ENCODE measurements at places on chromosomes 13 and 19.
A peak's percentile ranks its signal among the peaks of the same experiment; 100 is the strongest.

DNA sequence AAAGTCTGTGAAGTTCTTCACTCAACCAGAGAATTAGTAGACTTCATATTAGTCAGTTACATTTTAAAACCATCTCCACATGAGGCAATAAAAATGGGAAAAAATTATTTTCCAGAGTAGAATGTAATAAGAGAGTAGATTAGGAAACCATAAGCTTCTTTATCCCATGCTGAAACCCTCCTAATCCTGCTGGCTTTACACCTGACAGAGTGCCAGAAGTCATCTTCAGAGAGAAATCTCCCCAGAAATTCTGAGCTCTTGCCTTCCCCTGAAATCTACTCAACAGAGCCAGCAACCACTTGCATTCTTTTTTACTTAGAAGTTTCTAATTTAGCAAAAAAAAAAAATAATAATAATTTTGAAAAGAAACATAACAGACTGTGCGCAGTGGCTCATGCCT lies 279.9 kb downstream of the NHLRC3 start:
- no peak for DNase-seq

DNA sequence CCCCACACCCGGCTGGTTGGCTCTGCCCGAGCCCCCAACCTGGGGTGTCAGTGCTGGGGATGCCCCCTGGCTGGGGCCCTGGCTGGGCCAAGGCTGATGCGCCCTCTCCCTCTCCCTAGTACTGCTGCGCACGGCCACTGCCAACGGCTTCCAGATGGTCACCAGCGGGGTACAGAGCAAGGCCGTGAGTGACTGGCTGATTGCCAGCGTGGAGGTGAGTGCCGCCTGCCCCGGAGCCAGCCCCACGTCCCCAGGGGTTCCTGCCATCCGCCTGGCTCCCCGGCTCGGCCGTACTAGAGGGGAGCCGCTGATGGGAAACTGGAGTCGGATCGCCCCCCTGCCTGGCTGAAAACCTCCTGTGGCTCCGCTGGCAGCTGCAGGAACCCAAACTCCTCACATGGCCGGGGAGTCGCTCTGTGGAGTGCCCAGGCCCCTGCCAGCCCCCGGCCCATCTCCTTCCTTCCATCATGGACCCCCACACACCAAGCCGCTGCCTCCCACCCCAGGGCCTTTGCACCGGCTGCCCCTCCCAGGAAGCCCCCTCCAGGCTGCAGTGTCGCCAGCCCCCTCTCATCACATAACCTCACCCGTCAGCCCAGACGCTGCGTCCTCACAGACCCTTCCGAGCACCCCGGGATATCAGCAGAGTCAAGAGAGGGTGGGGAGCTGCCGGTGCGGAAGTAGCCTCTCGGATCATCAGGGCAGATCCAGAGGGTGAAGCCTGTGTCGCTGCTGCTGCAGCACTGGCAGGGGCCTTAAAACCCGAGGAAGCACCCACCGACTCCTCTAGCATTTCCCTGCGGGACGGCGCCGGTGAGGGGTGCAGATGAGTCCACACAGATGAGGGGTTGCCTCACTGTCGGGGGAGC lies 10.6 kb downstream of the NCLN start:
- DNase-seq: no peak

GRCh38 chr13:66577358-66577757 lies 652.8 kb downstream of the PCDH9 start:
- no peak for DNase-seq

GRCh38 chr13:68996668-68997025 lies 1111.0 kb upstream of the ATXN8OS start:
- no peak for DNase-seq

DNA sequence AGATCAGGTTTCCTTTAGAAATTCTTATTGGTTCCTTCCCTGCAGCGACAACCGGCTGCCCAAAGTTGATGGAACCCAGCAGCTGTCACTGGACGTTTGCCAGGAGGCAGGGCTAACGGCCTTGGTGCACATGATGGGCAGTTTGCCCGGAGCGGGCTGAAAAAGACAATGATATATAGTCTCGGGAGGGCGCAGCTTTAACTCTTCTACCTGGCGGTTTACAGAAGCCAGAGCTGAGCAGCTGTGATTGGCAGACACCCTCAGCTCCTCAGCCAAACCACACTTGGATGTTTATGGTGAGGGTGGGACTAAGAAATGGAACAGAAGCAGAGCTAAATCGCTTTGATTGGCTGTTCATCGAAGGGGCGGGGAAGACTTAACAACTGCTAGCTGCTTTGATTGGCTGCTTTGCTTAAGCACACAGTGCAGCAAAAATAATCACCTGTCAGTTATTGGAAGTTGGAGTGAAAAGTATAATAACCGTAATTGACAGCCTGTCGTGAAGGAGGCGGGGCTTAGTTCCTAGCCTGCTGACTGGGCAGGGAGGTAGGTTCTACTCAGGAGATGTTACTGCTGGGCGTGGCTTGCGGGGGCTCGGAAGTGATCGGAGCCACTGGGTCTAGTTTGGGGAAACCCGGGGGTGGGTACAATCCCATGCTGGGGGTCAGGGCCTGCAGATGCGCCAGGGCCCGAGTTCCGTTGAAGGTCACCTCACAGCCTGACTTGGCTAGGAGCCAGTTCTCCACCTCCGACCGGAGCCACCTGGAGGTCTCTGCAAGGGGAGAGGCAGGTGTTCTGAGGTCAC lies 7.5 kb downstream of the EMP3 start:
- peak; percentile 91 for DNase-seq

GRCh38 chr13:27383104-27383921 lies 41.1 kb upstream of the GTF3A start:
- no peak for DNase-seq

- DNase-seq: no peak
These were observed 749 bp upstream of the PAN3 start for GRCh38 chr13:28137596-28137995.

DNA sequence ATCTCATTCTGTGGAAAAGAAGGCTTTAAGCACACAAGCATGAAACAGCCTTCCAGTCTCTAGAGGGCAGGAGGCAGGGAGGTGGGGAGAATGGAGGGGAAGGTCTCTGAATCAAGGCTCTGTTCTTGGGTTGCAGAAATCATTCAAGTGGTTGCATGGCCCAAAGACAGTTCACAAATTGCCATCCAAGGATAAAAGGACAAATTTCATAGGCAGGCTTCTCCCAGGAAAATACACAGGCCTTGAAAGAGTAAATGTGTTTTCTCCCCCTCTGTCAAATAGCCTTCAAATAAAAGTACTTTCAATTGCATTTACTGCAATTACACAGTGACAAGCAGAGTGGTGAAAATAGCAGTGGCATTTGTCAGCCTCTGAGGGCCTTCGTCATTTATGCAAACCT lies 450.8 kb downstream of the DCT start:
- no peak for DNase-seq

DNA sequence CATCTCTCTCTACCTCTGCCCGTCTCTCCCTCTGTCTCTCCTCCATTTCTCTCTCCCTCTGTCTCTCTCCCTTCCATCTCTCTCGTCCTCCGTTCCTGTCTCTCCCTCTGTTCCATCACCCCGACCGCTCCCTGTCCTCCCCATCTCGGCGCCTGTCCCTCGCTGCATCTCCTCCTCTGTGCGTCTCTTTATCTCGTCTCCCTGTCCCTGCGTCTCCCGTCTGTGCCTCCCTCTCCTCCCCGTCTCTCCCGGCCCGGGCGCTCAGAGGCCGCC lies 4.6 kb downstream of the GRIN2D start:
- DNase-seq: no peak

DNA sequence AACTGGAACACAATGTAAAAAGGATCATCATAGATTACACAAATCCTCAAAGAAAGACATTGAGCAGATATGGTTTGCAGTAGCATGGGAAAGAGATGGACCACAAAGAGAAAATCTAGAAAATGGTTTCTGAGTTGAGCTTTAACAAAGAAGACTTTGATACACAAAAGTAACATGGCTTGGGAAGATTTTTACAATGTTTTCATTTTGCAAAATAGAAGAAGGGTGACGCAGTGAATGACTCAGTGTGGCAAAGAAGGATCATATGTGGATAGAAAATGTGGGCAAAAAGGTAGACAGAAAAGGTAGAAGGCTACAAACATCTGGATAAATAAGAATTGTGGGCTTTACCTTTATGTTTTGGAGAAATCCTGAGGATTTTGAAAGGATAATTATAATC lies 1220.5 kb downstream of the PCDH17 start:
- DNase-seq: no peak

DNA sequence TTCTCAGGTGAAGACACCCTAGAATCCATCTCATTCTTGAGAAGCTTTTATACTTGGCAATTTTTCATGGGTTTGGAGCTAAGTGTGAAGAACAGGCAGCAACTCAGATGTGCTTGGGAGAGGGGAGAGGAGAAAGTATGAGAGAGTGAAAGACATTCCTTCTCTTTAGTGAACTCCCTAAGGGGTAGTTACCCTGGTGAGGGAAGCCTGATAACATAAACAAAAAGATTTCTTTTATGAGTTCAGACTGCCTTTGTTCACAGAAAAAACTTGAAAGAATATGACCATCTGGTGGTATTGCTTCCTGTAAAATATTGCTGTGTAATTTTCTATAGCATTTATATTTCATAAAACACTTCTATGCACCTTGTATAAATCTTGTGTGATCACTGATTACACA lies at the start of gene STOML3:
STOML3 (minus strand) TSS at position 139 of the 400 bp plus-strand sequence; CDS start at position 29, 110 bp downstream.
- no peak for DNase-seq

DNA sequence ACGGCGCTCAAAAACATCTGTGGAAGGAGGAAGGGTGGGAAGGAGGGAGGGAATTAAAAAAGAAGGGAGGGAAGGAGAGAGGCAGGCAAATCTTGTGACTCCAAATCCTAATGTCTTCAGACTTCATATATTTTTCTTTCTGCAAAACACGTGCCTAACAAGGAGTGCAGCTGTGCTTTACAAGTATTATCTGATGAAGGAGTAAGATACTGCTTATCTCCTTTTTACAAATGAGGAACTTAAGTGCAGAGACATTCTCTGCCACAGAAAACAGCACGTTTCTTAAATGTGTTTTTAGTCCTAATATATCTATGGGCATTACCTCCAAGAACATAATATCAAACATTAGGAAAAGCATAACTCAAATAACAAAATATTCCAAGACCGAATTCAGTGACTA lies 6.5 kb downstream of the FLT3 start:
- DNase-seq: no peak

- DNase-seq: no peak
These were observed 216 bp downstream of the SH2D3A start for GRCh38 chr19:6767081-6767356.

DNA sequence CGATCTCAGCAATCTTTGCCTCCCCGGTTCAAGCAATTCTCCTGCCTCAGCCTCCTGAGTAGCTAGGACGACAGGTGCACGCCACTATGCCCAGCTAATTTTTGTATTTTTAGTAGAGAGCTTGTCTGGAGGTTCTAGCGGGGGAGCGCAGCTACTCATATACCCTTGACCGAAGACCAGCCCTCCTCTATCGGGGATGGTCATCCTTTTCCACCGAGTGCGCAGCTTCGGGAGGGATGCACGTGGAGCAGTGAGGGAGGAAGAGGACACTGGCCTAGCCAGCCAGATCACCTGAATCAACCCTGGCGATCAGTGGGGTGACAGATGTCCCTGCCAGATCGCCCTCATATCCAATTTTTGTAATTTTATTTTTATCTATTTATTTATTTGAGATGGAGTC lies 6.8 kb downstream of the SLC7A9 start:
- no peak for DNase-seq

GRCh38 chr19:10769533-10770491 lies 51.9 kb downstream of the DNM2 start:
- no peak for DNase-seq

DNA sequence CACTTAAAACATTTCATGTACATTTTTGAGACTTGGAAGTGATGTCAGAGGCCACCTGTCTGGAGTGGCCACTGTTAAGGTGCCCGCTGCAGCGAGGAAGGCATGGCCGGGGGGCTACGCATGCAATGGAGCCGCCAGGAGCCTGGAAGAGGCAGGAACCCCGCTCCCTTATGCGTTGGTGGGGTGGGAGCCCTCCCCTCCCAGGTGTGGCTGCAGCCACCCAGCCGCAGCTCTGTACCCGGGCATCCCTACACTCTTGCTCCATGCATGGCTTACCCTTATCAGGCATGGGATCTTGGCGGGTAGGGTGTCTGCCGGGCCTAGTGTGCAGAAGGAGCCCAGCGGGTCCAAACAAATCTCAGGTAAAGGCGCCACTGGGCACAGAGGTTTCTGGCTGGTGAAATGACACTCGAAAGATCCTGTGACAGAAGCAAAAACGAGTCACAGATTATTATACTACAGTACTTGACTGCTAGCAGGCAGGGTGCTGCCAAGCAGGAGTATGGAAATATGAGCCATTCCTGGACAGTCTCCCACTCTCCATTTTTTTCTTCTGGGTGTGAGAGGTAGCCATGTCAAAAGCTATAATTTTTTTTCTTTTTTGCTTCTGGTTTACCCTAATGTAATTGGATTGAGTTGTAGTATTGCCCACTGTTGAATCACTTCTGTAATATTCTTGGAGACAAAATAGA lies 1606.3 kb upstream of the MIR17HG start:
- no peak for DNase-seq

DNA sequence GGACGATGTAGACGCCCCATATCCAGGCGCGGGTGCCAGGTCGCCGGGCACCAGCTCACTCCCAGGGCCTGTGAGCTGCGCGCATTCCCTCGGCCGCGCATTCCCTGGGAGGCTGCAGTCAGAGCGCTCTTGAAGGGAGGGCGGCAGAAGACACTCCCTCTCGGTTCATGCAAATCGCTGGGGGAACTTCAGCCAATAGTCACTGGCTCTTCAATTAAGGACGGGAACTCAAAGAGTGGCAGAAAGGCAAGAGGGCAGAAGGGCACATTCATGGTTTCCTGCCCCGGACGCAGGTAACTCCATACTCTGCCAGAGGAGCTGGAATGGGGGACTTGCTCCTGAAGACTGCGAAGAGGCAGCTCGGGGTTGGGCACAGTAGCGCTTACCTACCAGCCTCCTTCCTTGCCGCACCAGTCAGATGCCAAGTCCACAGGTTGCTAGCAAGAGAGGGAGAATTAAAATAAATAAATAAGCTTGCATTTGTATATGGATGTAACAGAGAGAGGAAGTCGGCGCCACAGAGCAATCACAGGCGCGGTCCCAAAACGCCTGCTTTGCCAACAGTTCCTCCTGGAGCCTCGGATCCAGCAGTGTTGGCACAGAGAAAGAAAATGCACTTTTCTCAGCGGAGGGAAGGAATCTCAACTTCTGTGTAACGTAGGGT lies 459 bp downstream of the PCDH20 start:
- no peak for DNase-seq

DNA sequence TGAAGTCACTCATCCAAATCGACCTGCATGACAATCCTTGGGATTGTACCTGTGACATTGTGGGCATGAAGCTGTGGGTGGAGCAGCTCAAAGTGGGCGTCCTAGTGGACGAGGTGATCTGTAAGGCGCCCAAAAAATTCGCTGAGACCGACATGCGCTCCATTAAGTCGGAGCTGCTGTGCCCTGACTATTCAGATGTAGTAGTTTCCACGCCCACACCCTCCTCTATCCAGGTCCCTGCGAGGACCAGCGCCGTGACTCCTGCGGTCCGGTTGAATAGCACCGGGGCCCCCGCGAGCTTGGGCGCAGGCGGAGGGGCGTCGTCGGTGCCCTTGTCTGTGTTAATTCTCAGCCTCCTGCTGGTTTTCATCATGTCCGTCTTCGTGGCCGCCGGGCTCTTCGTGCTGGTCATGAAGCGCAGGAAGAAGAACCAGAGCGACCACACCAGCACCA lies 5.9 kb downstream of the SLITRK5 start:
- DNase-seq: no peak

- DNase-seq: no peak
These were observed 56.2 kb upstream of the ARHGEF7 start for GRCh38 chr13:111058796-111059506.

- DNase-seq: no peak
These were observed 20.0 kb downstream of the PNMA8A start for GRCh38 chr19:46451352-46451751.

All from stimulated activated CD4-positive, alpha-beta T cell treated with anti-CD3 and anti-CD28 coated beads, Interleukin-1b, Interleukin-23, amount 100 ng/mL, for 1 hour (primary cell).